AG04449 (cell line): ENCODE measurements at places on chromosomes 6 and 20.
A peak's percentile ranks its signal among the peaks of the same experiment; 100 is the strongest.

DNA sequence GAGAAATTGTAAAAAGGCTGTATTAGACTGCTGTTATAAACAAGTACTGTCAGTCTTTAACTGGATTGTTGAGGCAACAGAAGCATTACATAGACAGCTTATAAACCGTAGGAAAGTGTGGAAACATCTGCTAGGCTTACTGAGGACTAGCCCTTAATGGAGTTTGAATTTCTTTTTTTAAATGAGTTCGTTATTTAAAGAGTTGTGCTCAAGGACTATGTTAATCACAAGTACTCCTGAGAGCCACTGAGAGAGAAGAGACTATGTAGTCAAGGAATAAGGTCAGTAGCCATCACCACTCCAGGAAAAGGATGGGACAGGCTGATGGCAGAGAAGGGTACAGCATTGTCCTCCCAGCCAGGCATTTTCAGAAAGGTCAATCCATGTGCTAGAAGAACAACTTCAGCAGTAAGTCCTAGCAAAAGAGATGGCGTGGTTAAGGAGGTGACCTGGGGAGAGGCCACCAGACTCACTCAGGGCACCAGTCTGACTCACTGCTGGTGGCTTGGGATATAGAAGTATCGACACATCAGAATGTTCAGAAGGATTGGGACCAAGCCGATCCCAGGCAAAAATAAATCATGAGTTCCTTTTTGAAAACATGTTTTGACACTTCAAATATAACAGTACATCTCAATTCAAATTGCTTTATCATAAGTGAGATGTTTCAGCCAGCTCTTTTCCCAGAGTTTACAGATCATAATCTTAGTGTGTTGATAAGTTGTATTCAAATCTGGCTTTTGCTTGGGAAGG, 6.4 kb downstream of the RPS12 start:
- DNase-seq, result no peak

- no peak for DNase-seq
Observed at GRCh38 chr6:151690768-151691562, 116.5 kb upstream of the ESR1 start.

GRCh38 chr20:46551522-46552381, 1.3 kb upstream of the OCSTAMP start:
- no peak for DNase-seq

GRCh38 chr6:31401403-31401802, 2.0 kb upstream of the MICA start:
- peak; percentile 28 for DNase-seq
